ENCODE measurements at places on chromosomes 5 and 9. TPM values are rescaled to one million over a fixed set of nuclear protein-coding genes. Genes with fewer than 3 reads are reported as not detected.

DNA sequence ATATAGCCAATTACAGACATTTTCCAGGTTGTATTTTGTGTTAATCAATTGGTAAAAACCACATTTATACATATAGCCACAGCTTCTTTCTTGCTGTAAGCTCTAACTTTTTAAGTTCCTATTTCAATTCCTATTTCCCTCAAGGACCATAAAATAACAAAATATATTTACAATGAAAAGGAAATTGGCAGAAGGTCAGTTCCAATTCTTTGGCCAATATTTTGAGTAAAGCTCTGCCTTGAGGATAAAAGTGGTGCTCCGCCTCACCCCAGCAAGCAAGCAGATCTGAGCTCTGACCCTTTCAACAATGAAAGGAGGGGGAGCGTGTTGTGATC lies 203.4 kb upstream of the RASEF start:
- DNase-seq: no peak

- DNase-seq: no peak
Observed at GRCh38 chr9:6006749-6007057, 8.7 kb downstream of the RANBP6 start.

The SLC46A2 gene
- total RNA-seq: not detected

The KCNV2 gene
- total RNA-seq: not detected

The SLCO6A1 gene
- not detected for total RNA-seq

The PCDHA1 gene
- not detected for total RNA-seq

- no peak for DNase-seq
Observed at GRCh38 chr5:153559926-153560325, 69.5 kb downstream of the GRIA1 start.

DNA sequence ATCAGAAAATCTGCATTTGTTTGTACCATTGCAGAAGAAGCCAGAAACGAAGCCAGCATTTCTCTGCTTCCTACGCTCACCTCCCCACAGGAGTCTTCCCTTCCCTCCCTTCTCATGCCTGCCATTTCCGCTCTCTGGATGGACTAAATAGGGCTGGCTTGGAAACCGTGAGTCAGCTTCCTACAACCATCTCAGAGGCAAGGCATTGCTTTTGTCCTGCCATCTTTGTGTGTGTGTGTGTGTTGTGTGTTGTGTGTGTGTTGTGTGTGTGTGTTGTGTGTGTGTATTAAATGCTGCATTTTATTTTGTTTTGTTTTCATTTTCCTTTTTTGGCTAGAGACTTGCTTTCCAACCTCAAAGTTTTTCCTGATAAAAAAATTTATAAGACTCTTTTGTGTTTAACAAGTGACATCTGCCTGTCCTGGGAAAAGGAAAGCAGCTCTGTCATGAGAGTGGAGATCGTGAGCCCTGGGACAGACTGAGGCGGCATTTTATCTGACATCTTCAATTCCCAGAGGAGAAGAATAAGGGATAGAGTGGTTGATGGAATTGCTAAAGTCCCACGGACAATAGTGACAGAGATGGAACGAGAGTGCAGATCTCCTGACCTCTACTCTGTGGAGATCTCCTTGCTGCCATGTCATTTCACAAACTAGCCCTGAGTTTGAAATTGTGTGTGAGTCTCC lies 7.5 kb upstream of the EGFLAM start:
- DNase-seq: no peak

- DNase-seq: no peak
Observed at GRCh38 chr5:8363138-8363537, 494.2 kb downstream of the MTRR start.

DNA sequence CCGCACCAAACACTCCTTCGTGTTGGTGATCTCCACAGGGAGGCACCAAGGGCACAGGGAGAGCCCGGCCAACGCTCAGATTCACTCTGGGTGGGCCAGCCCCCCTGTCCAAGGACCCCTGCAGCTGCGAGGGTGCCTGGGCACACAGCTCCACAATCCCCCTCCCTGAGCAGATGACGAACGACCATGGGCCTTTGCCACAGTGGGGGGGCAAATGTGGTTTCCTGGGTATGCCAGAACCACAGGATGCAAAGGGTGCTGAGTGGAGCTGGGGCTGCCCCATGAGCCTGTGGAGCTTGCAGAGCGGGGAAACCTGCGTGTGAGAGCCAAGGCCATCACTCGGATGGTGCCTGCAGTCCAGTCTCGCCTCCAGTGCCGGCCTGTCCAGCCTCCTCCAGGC lies 31.0 kb downstream of the LPCAT1 start:
- no peak for DNase-seq

The TAF1L gene
- total RNA-seq: not detected

The IL7R gene
- total RNA-seq: 20.7 TPM

DNA sequence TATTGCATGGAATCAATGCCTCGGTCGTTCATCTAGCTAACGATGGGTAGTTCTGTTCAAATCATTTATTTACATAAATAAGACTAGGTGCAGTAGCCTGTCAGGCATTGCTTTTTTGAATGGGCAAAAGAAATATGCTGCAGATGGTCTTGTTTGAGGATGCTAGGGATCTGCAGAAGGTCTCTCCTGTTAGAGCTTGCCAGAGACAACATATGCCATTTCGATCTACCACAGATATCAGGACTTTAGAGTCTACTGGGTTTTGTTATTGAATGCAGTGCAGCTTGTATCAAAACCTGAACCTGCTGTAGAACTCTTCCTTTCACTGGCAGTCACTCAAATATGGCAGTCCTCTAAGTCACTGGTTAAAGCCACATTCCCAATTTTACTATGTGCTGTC lies 381.1 kb upstream of the CDH10 start:
- DNase-seq: no peak

DNA sequence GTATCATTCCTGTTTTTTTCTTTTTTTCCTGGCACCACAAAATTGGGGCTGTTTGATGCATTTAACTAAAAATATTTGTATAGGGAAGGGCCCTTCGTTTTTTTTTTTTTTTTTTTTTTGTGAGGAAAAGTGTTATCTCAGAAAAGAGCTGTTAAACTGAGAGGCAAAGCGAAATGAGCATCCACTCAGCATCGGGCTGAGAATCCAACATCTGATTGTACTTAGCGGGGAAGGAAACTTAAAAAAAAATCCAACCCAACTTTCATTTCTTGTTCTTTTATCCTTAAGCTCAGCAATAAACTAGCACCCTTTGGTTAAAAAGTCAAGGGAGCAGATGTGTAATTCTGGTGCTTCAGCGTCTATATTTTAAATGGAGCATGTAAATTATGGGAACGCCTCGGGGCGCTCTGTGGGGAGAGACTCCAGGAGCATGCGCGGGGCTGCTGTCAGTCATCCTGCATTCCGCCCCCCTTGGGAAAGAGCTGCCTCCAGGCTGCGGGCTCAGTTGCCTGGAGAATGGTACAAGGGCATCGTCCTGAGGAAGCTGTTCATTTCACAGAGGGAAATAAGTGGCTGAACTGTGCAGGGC lies 33.3 kb downstream of the DMRT2 start:
- peak; percentile 48 for DNase-seq

DNA sequence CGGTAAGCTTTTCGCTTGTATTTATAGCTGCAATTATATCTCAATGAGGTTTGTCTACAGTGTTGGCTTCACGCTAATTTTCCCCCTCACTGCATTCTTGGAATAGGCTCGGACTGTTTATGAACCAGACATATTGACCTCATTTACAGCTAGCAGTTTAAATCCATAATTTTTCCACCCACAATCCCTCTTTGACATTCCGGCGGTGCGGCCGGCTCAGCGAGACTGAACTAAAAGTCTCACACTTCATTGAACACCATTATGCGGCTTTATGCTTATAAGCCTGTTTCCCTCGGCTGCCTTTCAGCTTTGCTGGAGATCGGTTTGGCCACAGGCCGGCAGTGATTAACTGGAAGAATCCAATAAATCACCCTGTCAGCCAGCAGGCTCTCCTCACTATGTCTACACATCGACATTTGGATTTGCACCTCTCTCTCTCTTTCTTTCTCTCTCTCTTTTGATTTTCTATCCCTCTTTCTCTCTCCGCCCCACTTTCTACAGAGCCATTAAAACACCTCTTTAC lies 315.0 kb upstream of the TLE4 start:
- peak; percentile 79 for DNase-seq

The FBP1 gene
- total RNA-seq: 37.4 TPM

DNA sequence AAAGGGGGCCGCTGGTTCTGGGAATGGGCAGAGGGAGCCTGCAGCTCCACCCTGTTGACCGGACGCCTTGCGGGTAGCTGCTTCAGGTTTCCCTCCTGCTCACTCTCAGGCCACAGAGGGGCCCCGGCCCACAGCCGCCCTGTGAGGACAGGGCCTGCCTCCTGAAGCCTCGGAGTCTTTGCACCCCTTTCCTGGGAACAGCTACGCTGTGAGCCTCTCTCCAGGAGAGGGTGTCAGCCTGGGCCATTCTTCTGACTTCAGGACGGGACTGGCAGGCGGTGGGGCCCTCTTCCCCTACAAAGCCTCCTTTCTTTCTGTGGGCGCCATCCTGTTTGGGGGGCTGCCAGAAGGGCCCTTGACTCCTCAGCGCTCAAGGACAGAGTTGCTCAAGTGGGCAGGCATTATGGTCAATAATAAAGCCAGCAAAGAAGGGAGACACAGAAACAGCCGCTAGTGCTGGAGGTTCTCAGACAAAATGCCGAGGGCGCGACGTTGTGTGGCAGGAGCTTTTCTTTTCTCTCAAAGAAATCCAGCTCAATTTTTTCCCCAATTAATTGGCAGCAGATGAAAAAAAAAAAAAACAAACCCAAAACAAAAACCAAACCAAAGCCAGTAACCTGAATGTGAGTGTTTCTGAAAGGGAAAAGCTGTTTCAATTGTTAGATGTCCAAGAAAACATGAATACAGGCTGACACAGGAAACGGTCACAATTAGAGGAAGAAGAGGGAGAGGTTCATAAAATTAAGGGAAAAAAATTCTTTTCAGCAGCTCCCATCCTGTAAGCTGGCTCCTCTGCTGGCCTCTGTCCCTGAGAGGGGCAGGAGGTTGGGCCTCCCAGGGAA lies 12.8 kb upstream of the SLC25A51 start:
- no peak for DNase-seq

The FCHO2 gene
- total RNA-seq: 46.1 TPM

- DNase-seq: no peak
Observed at GRCh38 chr5:77590347-77590746, 48.2 kb downstream of the OTP start.

DNA sequence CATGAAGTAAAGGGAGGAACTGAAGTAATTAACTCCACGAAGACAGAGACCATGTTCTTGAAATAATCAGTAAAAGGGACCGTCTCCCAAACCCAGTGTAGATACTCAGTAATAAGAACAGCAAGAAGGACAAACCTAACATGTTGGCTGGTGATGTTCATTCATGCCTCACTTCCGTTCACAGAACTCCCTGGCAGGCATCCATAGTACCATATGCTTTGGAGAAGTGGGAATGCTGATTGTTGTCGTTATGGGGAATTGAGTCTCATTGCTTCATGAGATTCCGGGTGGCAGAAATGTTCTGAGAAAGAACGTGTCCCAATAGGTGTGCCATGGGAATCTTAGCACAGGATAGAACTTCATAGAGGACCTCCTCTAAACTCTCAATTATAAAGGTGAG lies 452.3 kb downstream of the ZSWIM6 start:
- DNase-seq: no peak

- DNase-seq: no peak
Observed at GRCh38 chr9:133589454-133590227, 19.5 kb downstream of the FAM163B start.

The FREM1 gene
- total RNA-seq: 14.7 TPM

DNA sequence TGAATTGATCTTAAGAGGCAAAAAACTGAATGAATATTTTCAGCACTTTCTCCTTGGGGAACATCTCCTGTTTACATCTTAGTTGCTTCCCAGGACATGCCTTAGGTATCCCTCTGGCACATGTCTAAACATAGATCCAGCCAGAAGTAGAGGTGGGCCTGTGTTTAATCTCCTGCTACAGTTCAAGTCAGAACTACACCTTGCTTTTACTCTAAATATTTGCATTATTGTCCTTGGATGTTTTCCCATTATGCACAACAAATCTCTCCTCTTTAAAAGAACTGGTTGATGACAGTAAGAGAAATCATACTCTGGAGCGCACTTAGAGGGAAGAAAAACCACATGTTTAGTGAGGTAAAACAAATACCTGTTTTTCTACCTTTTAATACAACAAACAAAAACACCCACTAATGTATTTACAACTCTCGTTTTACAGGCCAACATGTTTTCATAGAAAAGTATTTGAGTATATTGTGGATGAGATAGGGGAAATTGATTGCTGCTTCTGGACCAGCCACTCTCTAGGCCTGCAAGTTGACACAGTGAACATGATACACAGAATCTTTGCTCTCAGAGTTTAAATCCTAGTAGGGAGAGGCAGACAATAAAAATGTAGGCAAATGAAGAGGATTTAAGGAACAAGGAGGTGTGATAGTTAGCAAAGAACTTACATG lies 32.3 kb downstream of the TNFAIP8 start:
- DNase-seq: no peak

DNA sequence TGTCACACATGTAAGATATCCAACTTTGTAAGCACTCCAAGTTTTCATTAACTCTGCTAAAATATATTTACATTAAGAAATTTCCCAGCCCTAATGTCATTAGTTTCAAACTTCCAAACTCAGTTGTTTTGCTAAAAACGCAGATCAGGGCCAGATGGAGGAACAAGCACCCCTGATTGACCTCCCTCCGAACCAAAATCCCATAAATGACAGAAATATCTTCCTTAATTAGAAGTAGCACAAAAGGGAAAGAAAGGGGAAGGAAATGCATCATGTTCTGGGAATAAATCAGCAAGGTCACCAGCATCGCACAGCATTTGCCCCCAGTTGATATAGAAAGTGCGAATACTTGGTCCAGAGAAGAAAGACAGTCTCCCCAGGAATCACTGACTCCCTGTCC lies 61.4 kb upstream of the RUFY1 start:
- peak; percentile 67 for DNase-seq

The ZNF883 gene
- not detected for total RNA-seq

DNA sequence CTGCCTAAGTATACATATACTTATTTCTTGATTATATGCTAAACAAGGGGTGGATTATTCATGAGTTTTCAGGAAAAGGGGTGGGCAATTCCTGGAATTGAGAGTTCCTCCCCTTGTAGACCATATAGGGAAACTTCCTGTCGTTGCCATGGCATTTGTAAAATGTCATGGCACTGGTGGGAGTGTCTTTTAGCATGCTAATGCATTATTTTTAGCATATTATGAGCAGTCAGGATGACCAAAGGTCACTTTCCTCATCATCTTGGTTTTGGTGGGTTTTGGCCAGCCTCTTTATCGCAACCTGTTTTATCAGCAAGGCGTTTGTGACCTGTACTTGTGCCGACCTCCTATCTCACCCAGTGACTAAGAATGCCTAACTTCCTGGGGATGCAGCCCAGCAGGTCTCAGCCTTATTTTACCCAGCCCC lies 80.9 kb downstream of the ALDH7A1 start:
- no peak for DNase-seq

Measured in stomach (tissue), 19 donors.